CD4-positive, alpha-beta T cell treated with Interleukin-6 at 100 ng/mL for 8 hours (primary cell): ENCODE measurements at places on chromosomes 13 and 19.

GRCh38 chr13:49060678-49061387 lies 85.1 kb downstream of the FNDC3A start:
- DNase-seq: no peak

DNA sequence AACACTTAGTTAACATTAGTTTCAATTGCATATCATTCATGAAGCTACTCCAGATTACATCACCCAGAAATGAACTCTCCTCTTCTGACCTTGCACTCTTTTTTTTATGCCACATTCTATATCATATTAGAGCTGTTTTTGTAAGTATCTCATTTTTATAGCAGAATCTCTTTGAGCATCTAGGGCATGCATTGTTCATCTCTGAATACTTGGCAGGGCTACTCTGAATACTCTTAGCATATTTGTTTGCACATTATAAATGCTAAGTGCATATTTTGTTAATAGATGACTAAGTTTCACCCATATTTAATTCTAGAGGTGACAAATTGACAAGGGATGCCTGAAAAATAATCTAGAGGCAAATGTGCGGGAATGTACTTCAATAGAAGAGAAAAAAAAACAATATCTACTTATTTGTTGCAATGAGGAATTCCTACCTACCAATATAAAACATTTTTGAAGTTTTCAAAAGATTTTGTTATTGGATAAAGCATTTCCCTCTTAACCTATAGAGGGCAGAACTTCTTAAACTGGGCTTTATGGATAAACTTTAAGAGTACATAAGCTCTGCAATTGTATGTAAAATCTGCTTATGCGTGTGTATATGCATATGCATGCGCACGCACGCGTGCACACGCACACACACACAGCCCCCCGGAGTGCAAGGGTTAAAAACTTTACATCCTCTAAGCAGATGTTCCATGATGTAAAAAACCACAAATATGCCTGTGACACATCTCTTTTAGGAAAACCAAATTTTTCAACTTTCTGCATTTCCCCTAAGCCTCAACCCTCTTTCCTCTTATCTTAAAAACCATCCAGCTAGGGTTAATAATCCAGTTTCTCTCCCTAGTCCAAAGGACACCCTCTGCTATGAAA lies 73.0 kb upstream of the OXGR1 start:
- DNase-seq: no peak

GRCh38 chr19:47356900-47357299 lies 7.8 kb downstream of the DHX34 start:
- DNase-seq: no peak

- DNase-seq: no peak
Observed at GRCh38 chr19:18390065-18390907, 4.3 kb downstream of the GDF15 start.

DNA sequence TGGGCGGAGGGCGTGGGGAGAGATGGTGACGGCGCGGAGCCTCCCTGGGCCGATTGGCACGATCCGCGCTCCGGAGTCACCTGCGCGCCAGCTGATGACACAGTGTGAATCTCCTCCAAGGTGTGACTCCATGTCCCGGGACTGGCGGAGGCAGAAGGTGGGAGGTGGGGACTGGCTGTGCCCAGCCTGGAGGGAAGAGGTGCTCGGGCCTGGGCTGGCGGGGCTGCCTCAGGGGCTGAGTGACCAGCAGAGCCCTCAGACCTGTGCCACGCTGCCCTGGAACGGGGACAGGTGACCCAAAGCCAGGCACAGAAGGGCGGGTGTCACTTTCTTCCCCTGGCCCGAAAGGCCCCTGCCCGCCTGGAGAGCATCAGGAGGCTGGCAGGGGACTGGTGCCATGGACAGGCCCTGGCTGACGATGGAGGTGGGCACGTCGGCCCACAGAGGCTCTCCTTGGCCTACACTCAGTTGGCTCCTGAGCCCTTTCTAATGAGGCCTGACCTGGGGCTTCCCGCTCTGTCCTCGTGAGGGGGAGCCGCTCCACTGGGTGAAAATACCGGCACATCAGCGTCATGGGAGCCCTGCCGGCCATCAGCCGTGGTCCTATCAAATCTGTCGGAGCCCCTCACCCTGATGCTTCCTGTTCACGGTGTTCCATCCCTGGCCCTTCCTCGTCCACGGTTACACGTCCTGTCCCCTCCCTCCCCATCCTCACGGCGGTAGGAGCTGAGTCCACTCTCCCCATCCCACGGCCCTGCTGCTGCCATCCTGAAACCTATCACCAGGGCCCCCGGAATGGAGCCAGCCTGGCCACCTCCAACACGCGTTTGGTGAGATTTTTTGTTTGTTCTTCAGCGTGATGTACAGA lies 75.6 kb downstream of the SPACA7 start:
- no peak for DNase-seq

DNA sequence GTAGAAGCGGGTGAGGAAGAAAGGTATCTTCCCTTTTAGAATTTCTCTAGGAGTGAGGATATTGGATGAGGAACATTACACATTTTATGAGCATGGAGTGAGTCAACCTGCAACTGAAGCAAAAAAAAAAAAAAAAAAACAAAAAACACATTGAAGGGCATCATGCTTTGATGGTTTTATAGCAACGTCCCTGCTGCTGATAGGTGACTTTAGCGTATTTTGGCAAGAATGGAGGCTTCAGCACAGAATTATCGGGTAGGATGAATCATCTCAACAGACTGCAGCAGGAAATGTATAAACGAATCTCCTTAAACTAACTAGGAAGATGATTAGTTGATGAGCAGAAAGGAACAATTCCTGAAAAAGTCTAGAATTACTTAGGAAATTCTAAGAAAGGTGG lies 1359.6 kb upstream of the ATXN8OS start:
- no peak for DNase-seq

DNA sequence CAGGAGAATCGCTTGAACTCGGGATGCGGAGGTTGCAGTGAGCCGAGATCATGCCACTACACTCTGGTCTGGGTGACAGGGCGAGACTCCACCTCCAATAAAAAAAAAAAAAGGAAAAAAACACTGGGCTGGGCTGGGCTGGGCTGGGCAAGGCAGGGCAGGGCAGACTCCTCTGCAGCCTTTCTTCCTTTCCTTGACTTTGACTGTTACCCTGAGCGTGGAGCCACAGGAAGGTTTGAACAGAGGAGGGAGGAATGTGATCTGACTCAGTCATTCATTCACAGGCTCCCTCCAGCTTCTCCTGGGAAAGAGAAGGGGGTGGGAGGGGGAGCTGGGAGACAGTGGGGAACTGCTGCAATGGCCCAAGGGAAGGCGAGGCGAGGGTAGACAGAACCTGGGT lies 2.7 kb upstream of the ACTN4 start:
- no peak for DNase-seq

DNA sequence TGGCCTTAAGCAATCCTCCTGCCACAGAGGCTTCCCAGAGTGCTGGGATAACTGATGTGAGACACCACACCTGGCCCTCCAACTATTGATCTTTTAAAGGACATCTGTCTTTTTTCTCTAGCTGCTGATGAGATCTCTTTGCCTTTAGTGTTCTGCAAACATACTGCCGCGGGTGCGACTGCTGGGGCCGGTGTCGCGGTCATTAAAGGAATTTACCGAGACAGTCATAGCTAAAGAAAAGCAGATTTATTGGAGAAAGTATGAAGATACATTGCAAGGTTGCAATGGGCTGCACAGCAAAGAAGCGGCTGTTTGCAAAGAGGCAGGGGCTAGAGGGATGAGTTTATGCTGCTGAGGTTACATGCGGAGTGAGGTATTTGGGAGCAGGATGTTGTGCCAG lies 31.2 kb upstream of the LRRC4B start:
- no peak for DNase-seq

- no peak for DNase-seq
Observed at GRCh38 chr13:113562085-113562749, 22.3 kb upstream of the TFDP1 start.

- no peak for DNase-seq
Observed at GRCh38 chr13:41613471-41613870, 156.1 kb downstream of the RGCC start.

- no peak for DNase-seq
Observed at GRCh38 chr13:110634558-110634957, 19.2 kb downstream of the NAXD start.

DNA sequence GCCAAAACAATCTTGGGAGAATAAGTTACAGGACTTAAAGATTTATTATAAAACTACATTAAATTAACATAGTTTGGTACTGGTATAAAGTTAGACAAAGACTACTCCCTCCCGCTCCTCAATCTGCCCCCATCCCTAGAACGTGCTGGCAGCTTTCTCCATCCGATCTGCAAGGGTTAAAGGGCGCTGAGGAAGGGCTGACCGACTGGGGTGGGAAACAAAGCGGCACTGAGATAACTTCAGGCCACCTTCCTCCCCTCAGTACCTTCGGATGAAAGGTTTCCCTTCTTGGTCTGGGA lies 790 bp upstream of the SUGT1 start:
- no peak for DNase-seq

DNA sequence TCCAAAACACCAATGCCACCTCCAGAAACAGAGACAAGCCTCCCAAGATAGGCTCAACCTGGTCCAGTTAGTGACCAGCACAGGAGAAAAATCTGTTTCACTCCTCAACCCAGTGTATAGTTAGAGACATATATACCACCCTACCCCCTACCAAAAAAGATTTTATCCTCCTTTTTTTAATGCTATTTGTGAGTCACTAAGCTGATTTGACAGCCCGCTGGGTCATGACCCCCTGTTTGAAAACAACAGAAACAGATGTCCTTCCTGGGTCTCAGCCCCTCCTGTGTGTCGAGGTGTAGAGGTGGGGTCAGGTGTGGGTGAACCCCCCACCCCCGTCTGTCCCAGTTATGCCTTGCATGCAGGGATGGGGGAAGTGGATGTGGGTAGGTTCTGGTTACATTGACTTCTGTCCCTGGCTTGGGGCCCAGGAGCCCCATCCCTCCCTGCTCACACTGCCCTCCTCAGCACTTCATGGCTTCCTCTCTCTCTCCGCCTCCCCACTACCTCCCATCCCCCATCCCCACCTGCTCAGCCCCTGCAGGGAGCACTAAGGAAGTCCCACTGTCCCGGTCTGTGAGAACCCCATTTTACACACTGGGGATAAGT lies 14.0 kb upstream of the TOMM40 start:
- DNase-seq: no peak
